Stimulated activated CD8-positive, alpha-beta memory T cell treated with anti-CD3 and anti-CD28 coated beads, Interleukin-7, amount 100 ng/mL, for 1 hour (primary cell): ENCODE measurements at places on chromosomes 5 and 9.

DNA sequence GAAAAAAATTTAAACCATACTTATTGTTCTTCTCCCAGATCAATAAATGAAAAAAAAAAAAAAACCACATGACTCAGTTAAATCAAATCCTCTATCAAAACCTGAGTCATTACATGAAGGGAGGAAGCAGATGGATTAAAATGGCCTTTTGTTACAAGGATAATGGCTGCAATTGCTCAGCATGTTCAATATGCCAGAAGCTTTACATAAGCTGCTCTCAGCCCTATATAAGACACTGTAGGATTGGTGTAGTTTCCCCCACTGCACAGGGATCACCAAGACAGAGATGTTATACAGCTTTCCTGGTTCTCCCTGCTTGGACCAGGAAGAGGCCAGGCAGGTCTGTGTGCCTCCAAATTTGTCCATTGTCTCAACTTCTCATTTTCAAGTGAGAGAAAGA, 101.6 kb upstream of the MAP1B start:
- DNase-seq: no peak

DNA sequence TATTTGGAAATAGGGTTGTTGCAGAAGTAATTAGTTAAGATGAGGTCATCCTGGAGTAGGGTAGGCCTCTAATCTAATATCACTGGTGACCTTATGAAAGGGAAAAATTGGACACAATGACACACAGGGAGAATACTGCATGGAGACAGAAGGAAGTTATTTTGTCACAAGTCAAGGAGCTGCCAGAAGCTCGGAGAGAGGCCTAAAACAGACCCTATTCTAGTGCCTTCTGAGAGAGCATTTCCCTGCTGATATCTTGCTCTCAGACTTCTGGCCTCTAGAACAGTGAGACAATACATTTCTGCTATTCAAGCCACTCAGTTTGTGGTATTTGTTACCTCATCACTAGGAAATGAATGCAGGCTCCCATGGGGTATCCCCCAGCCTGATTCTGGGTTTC, 332.9 kb downstream of the CSNK1G3 start:
- DNase-seq: no peak

GRCh38 chr5:134136771-134137170, 22.3 kb downstream of the TCF7 start:
- DNase-seq: no peak

GRCh38 chr5:35159370-35159742, 70.9 kb downstream of the PRLR start:
- no peak for DNase-seq

- DNase-seq: no peak
Measured at GRCh38 chr5:104146652-104147051, 584.1 kb upstream of the NUDT12 start.

DNA sequence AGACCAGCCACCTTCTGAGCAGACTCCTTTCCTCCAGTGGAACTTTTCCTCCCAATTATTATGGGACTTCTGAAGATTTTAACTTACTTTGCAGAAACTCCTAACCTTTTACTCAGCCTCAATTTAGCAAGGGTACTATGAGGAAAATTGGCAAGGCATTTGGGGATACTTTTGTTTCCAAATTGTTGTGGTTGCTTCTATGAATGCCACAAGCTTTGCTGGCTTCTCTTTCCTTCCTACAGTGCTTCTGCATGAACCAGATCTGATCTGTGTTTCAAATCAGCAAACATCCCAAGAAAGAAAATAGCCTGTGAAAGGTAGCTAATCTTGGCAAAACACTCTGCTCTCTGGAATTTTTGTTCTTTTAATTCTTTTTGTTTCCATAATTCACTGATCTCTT, 57.3 kb upstream of the TAF11L2 start:
- DNase-seq: no peak

- no peak for DNase-seq
Measured at GRCh38 chr5:121189342-121190305, 662.1 kb upstream of the FTMT start.

DNA sequence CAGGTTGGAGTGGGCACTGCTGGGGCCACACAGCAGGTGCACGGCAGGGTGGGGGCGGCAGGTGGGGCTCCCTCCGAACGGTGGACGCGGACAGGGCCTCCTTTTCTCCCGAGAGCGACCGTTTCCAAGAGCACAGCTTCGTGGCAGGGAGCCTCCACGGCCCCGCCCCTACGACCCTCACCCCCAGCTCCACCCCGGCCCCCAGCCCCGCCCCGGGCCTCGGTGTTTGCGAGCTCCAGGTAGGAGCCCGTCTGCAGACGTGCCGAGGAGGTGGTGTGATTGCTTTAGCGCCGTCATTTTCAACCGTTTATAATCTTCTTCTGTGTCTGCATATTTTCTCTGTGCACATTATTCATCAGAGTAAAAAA, 8.8 kb downstream of the GRIN1 start:
- DNase-seq: no peak

DNA sequence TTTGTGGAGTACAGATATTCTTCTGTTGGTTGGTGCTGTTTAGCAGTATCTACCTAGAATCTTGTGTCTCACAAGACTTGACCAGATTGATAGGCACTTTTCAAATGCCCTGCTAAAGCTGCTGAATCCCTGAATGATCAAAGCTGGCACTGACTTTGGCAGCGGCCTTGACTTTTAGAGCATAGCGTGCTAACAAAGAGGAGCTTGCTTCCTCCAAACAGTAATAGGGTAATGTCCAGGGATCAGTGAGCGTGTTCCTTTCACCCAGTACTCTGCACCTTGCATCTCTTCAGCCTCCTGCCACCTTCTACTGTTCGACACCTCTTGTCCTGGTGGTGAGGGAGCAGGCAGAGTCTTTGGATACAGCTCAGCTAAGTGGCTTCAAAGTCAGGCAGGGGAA, 100.8 kb downstream of the IQGAP2 start:
- DNase-seq: no peak

DNA sequence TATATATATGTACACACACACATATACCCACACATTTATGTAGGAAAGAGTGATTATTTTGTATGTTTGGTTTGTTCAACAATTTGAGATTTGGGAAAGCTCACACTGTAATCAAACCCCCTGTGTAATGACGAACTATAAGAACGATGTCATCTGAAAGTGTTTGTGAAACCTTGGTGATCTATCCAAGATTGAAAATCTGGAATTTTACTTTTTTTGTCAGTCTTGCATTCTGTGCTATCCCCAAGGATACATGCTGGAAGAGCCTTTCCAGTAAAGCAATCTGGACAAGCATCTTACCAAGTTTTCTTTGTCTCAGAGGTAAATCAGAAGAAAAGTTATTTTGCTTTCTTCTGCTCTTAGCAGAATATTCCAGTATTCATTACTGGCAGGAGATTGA, 23.3 kb downstream of the SGCD start:
- DNase-seq: no peak

DNA sequence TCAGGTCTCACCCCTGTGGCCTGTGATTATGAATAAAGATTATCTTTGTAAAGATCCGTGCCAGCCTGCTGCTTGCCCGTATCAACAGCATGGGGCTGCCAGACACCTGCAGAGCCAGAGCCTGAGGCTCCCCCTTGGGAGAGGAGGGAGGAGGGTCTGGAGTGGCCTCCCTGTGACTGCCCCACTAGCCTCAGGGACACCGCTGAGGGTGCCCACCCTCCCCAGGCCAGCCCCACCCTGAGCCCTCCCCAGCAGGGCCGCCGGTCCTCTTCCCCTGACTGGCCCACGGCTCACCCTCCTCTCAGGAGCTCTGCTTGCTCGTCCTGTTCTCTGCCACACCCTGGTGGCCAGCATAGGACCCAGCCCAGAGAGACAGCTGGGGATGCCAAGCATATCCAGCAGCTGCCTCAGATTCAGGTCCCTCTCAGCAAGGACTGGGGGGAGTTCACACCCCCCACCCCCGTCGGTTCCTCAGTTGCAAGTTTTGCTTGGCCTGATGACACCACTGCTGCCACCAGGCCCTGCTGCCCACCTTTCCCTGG, 1.9 kb downstream of the SSNA1 start:
- no peak for DNase-seq

- no peak for DNase-seq
Measured at GRCh38 chr5:161546470-161547301, at the start of gene GABRB2. Gene GABRB2 (minus strand): TSS chr5:161546725. CDS start chr5:161546643, 82 bp downstream.

GRCh38 chr9:133151041-133151440, 12.7 kb downstream of the GBGT1 start:
- DNase-seq: no peak

DNA sequence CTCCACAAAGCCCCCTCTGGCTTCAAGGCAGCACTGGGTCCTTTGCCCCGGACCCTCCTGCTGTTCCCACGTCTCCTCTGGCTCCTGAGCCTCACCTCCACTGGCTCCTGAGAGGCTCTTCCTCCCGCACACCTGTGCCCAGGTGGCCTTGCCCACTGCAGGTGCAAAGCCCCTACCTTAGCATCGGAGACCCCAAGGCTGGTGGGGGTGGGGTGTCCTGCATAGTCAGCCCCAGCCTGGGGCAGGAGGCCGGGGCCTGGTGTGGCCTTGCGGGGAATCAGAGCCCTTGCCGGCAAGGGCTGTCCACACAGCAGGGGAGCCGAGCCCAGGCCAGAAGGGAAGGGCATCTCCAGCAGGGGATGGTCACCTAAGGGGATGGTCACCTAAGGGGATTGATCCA, 41.3 kb upstream of the CEP72 start:
- no peak for DNase-seq

DNA sequence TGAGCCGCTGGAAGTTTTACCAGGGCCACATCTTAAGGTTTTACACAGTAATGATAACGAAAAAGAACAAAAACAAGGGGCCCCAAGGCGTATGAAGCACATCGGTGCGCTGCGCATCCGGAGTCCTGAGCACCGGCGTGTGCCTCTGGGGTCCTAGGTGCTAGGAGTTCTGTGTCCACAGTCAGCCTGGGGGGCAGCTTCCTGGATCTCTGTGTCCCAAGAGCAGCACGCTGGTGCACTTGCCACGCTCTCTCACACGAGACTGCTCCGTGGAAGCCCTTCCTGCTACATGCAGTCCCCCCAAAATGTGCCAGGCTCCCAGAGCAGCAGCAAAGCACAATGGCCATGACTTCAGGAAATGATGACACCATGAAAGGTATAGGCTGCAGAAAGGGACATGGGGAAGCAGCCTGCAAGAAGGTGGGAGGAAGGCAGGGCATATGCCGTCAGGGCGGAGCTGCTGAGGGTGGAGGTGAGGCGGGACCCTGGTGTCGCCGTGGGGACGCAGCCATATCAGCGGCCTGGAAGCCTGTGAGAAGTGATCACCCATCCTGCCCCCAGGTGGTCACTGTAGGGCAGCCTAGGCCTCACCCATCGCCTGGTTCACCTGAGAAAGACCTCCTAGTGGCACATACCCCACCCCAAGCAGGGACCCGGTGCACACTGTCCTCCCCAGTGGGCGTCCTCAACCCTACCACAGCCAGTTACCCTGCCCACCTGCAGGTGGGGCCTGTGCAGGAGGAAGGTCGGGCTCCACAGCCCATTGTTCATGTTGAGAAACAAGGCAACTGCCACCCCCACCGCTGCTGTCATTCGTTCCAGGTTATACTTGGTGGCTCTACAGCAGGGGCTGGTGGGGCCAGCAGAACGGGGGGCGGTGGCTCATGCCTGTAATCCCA, 23.6 kb upstream of the SLC6A3 start:
- DNase-seq: no peak

DNA sequence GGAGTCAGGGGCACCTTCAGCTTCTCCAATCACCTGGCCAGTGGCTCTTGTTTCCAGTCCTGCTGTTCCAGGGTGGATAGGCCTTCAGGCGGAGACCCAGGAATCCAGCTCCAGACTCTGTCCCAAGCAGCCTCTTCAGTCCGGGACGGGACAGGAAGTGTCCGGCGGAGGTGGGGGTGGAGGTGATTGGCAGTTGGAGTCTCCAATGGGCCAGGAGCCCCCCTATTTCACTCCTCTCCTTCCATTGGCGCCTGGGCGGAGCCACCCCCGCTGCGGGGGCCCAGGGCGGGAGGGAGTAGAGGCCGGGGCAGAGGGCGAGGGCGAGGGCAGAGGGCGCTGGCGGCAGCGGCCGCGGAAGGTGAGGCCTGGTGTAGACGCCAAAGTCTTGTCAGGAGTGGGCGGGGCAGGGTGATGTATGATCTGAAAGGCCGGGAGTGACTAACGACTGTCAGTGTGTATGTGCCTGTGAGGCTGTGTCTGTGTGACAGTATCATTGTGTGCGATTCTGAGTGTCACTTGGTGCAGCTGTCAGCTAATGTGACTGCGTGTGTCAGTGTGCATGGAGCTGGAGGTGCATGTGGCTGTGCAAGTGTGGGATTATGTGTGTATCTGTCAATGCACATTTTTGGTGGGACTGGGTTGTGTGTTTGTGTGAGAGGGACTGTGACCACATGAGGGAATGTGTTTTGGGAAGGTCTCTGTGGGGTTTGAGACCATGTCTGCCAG, at the start of gene IL11RA:
Gene IL11RA, plus strand, starts transcription at position 310 of the 726 bp plus-strand sequence. CDS start 3,033 bp downstream, outside the sequence.
- DNase-seq: no peak

GRCh38 chr5:74415695-74416102, 224.8 kb downstream of the ENC1 start:
- DNase-seq: no peak

DNA sequence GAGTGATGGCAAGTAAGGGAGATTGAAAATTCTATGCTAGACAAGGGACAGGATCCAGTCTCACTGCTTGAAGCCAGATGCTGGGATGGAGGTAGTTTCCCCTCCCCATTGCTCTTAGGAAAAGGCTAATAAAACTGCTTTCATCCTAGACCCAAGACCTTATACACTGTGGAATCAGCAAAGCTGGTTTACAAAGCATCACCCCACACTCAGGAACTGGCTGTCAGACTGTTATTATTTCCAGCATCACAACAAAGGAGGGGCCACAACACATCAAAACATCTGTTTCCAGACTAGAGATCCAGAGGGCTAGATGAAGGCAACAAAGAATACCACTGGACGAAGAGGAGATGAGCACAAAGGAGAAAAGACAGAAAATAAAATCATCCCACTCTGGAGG, 364.6 kb upstream of the PTGER4 start:
- no peak for DNase-seq

GRCh38 chr5:53194086-53194485, 84.5 kb upstream of the MOCS2 start:
- no peak for DNase-seq

- no peak for DNase-seq
Measured at GRCh38 chr9:23408874-23409273, 417.2 kb downstream of the ELAVL2 start.

GRCh38 chr5:17223367-17224185, 6.1 kb downstream of the BASP1 start:
- no peak for DNase-seq

DNA sequence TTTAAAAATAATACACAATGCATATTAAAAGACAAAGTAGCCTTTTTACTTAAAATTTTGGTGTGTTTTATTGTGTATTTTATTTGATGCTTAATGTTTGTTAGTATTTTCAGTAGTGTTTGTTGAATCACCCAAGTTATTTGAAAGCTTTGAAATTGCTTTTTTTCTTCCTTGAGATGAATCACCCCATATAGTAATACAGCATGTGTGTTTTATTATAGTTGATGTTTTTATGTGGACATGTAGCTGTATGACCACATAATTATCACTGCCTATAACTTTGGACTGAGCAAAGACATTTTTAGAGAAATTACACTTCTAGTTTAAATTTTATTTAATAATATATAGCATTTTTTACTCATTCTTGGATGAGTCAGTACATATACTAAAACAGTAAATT, 18.0 kb downstream of the FAM174A start:
- DNase-seq: no peak
